ENCODE measurements at places on chromosomes 5 and 9. TPM values are rescaled to one million over a fixed set of nuclear protein-coding genes. Genes with fewer than 3 reads are reported as not detected.

DNA sequence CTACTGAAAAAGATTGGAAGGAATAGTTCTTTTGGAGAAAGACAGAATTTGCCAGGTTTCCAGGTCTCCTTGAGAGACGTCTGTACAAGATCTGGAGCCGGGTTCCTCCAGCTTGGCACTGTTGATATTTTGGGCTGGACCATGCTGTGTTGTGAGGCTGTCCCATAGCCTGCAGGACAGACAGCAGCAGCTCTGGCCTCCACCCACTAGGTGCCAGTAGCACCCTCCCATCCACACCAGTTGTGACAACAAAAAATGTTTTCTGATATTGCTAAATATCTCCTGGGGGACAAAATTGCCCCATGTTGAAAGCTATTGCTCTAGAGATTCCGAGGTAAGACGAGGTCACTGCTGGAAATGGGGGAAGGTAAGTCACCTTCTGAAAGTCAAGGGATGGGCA lies 287.7 kb upstream of the DAP start:
- DNase-seq: no peak

DNA sequence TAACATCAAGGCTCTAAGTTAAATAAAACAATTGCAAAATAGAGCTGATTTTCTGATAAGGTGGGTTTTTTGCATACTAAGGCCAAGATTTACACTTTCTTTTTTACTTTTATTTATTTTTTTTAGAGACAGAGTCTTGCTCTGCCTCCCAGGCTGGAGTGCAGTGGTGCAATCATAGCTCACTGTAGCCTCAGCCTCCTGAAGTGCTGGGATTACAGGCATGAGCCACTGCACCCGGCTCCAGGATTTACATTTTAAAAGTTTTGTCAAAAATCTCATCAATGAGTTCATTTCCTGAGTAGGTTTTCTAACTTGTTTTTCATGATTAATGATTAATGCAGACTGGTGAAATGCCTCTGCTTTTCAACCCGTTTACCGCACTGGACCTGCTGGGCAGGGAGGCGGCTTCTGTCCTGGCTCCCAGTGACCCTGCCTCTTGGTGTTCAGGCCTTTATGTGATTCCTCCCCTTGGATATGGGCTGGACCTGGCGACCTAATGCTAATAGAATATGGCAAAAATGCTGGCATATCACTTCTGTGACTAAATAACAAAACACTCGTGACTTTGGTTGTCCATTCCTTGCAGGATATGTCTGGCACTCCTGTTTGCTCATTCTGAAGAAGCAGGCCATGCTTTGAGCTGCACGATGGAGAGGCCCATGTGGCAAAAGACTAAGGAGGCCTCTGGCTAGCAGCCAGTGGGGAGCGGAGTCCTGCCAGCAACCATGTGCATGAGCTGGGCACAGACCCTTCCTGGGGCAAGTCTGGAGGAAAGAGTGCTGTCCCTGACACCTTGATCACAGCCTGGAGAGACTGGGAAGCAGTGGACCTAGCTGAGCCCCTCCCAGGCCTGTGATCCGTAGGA lies 72.2 kb upstream of the PTCH1 start:
- no peak for DNase-seq

- no peak for DNase-seq
Observed at GRCh38 chr5:34648840-34649158, 7.3 kb upstream of the RAI14 start.

Gene MRPS2
- total RNA-seq: 101 TPM
